RKO (cell line): ENCODE measurements at places on chromosomes 1 and 21.

- DNase-seq, result peak; percentile 66
These were observed 424.9 kb downstream of the ADGRL2 start for GRCh38 chr1:82225421-82226185.

DNA sequence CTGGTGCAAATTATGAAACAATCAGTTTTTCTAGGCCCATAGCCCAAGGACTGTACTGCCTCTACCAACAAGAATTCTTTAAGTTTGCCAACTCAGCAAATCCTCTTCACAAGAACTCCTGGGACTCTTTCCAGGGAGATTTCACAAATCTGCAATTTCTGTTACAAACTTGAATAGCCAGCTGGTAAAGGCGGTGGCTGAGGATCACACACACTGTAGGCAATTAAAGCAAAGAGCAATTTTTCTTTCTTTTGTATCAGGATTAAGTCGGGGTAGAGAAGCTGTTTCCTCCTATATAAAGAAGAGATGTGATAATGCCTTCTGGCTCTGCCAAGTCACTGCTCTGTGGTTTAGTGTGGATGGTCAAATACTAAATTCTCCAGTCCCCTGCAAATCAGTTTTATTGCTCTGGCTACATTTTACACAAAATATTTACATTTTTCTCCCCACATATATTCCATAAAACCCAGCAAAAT, 1.7 kb downstream of the ALDH9A1 start:
- peak; percentile 45 for DNase-seq

DNA sequence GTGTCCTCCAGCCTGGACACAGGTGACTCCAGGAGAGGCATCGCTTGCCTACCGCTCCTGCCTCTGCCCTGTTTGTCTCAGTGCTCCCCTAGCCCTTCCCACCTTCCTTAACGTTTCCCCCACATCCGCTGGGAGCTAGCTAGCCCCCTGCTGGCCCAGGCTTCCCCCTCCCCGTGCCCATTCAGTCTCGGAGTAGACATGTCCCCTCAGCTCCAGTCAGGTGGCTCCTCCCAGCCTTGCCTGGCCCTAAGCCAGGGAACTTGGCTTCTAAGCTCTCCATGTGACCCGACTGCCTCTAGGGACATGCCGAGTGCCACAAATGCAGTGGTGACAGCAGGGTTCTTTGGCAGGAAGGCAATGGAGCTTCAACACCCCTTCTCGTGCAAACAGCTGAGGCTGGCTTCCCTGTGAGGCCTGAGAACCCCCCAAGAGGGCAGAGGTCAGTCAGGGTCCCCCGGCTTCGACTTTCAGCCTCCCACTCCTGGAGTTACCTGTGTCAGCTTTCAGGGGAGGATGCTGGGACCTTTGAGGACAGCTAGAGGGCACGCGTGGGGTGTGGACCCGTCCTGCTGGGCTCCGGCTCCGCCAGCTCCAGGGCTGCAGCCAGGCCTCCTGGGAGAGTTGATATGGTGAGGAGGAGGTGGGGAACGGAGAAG, 16.2 kb downstream of the DRAXIN start:
- no peak for DNase-seq

- DNase-seq, result no peak
These were observed 89.1 kb upstream of the IVNS1ABP start for GRCh38 chr1:185406006-185406690.

DNA sequence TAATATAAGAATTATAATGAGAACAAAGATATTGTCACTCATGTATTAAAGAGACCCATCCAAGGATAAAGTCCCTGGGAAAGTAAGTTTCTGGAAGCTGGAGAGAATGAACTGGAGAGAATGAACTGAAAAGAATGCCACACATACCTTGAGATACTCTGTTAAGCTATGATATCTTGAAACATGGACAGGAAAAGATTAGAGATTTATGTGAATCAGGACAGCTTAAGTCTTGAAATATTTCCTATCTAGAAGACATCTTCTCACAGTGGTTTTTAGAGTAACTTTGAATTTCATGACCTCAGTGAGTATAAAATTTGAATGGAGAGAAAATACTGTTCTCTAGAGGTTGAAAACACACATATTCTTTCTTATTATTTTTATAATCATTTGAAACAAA, 201.3 kb upstream of the HMCN1 start:
- DNase-seq, result no peak

DNA sequence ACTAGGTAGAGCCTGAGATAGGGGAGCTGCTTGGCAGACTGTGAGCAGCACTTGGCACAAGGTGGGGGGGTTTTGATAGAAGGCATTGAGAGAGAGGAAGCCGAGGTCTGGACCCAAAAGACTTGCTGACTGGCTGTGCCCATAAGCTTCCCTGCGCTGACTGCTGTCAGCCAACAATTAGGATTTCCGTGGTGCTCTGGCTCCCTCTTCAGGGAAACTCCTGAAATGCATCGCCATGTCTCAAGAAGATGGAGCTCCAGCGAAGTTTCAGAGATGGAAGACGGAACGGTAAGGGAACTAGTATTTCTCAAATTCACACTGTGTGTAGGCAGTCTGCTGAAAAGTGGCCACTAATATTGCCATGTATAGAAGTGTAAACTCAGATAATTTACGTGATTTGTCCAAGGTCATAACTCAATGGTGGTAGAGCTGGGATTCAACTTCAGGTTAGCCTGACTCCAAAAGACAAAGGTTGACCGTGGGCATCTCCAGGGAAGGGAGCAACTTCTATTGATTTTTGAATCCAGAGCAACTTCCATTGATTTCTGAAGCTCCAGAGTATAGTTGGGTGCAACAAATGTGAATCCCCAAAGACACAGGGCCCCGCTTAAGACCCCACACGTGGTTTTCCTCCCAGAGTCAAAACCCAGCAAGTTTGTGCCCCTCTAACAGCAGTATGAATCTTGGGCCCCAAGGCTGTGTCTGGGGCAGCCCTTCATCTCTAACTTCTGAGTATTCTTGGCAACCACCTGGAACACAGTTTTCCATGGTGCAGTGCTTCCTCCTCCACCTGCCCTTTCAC, 44.5 kb upstream of the CRNN start:
- DNase-seq, result peak; percentile 66

DNA sequence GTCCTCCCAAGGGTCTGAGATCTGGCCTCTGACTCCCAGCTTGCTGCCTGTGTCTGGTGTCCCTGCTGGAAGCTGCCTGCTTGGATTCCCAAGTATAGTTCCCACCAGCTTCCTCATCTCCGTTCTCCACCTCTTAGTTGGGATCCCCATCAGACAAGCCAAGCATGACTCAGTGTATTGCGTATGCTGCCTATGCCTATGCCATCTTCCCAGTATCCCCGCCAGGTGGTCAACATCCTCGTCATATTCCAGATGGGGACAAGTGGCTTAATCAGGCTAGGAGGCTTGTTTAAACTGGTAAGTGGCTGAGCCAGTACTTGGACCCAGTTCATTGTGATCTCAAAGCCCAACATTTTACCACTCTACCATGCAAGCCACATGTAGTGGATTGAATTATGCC, 204.4 kb downstream of the GRIK3 start:
- no peak for DNase-seq

- no peak for DNase-seq
These were observed 64.5 kb downstream of the PCSK9 start for GRCh38 chr1:55103891-55104290.

DNA sequence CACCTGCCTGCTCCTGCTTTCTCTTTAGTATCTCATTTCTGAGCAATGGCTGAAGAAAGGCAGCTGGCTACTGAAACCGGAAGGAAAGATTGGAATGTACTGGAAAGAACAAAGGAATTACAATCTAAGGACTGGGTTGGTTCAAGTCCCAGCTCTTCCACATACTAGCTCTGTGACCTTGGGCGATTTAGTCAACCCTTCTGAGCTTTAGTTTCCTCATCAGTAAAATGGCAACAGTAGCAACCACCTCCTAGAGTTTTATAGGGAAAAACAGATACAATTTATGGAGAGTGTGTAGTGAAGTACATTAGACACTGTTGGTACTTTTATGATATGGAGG, 158.8 kb downstream of the KAZN start:
- DNase-seq, result no peak

DNA sequence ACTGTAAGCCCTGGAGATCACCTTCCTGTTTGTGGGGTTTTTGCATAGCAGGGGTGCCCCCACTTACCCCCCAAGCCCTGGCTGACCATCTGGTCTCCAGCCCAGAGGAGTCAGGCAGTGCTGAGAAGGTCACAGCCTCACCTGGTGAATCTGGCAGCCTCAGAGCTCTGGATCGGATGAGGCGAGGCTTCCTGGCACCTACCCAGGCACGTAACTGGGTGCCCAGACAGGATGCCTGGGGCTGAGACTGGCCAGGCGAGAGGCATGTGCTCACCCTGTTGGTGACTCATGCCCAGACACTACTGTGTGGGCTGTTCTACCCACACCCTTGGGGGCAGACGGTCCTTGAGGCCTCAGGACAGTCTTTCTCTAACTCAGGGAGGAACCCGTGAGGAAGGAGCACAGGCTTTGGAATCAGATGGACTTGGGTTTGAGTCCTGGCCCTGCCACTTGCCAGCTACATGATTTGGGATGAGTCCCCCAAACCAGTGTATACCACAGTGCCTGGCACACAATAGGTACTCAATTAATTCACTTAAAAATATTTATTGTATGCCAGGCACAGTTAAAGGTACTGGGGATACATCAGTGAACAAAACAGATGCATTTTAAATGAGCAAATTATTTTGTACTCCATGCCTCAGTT, 15.1 kb upstream of the PADI3 start:
- peak; percentile 81 for DNase-seq

DNA sequence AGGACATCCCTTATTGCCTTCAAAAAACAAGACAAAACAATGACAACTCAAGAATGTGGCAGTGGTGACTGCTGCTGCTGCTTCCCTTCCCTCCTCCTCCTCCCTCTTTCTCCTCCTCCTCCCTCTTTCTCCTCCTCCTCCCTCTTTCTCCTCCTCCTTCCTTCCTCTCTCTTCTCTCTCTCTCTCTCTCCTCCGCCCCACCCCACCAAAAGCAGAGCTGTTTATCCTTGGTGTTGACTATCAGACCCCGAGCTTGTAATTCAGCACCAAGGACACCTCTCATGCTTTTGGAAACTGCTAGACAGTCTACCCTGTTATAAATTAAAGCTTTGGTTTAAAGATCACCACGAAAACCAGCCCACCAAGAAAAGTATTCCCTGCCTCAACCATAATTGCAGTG, 72.4 kb upstream of the IFNAR2 start:
- DNase-seq, result peak; percentile 11
